GDM1 (cell line): ENCODE measurements at places on chromosomes 7 and 10.

GRCh38 chr10:14040787-14041631 is 289.7 kb downstream of the FRMD4A start:
- DNase-seq: no peak

DNA sequence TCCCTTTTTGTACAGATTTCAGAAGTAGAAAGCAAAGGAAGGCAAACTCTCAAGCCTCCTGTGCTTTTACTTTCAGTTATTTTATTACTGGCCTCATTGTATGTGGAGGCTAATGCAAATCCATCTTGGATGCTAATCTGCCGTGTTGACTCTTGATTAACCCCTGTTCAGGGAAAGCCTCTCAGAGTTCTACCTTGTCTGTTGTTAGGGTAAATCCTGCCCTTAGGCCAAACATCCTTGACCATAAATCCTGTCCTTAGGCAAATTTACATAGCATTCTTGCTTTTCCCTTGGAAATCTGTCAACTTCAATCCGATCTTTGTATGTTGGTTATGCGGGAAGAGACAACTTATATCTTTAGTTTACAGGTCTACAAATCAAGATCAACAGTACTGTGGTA is 709.9 kb upstream of the LRRTM3 start:
- no peak for DNase-seq

- DNase-seq: no peak
Measured at GRCh38 chr10:127548022-127548421, 1.1 kb upstream of the NPS start.

DNA sequence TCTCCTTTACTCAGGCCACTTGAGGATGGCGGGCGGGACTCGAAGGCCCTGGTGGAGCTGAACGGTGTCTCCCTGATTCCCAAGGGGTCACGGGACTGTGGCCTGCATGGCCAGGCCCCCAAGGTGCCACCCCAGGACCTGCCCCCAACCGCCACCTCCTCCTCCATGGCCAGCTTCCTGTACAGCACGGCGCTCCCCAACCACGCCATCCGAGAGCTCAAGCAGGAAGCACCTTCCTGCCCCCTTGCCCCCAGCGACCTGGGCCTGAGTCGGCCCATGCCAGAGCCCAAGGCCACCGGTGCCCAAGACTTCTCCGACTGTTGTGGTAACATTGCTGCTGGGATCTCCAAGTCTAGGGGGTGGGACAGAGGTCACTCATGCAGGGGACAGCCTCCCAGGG is 65.7 kb downstream of the GTF2IRD1 start:
- no peak for DNase-seq

DNA sequence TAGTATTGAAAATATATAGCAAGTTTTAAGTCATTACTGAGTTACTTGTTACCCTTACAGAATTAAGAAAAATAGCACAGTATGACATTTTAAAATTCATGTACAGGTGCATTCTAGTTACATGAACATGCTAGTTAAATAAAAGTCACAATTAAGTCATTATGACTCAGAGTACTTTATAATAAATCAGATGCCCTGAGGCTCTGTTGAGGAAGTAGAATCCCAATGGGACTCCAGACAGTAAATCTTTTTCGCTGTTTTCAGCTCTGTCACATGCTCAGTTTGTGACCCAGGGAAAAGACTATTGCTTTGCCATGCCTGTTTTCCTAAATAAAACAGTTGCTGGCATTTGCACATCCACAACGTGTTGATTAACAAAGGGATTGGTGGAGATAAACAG is 21.0 kb downstream of the NUDT13 start:
- no peak for DNase-seq

DNA sequence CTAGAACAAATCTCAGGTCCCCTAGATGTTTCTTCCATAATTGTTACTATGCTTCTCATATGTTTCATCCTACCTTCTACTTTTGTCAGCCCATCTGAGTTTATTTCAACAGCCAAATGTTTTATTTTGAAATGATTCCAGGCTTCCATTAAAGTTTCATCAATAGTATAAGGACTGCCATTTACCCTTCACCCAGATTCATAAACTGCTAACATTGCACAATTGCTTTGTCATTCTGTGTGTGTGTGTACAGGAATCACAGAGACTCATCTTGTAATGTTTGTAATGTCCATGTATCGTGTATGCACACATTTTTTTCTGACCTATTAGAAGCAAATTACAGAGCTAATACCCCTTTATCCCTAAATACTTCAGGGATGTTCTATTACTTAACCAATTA is 25.5 kb downstream of the MMRN2 start:
- DNase-seq: no peak

- no peak for DNase-seq
Measured at GRCh38 chr10:19877466-19878255, 61.4 kb downstream of the PLXDC2 start.

DNA sequence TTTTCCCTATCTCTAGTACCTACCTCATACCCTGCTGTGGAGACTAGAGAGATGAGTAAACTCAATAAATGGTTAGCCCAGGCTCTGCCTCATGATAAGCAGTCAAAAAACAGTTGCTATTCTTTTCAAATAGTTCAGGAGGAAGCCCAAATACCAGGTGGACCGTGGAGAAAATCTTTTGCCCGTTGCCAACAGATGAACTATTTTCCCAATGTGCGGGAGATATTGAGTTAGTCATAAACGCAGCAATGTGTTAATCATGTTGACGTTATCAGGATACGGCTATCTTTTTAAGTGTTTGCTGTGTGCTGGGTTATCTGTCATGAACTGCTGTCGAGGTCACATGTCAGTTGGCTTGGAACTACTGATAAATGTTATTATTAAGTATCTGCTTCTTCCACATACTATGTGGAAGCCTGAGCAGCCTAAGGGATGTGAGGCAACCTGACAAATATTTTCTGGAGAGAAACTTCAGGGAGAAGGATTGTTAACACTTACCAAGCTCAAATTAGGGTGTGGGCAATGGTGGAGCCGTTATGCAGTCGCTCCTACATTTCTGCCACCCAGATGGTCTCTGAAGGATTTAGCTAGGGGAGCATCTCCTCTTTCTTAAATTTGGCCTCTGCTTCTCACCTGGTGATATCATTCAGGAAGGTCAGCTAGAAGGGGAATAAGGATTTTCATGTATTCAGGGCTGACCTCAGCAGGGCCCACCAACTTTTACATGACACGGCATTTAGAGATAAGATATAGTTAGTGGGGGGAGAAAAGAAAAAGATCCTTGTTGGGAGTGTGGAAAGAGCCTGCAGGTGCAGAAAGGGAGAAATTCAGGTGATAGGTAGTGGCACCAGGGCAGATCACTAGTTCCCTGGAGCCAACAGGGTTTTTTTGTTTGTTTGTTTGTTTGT is 33.5 kb upstream of the SLC26A3 start:
- no peak for DNase-seq
